ENCODE measurements at places on chromosomes 4 and X. TPM values are rescaled to one million over a fixed set of nuclear protein-coding genes. Genes with fewer than 3 reads are reported as not detected.

GRCh38 chr4:38130884-38131283 is 170.7 kb downstream of the PTTG2 start:
- DNase-seq, result no peak

DNA sequence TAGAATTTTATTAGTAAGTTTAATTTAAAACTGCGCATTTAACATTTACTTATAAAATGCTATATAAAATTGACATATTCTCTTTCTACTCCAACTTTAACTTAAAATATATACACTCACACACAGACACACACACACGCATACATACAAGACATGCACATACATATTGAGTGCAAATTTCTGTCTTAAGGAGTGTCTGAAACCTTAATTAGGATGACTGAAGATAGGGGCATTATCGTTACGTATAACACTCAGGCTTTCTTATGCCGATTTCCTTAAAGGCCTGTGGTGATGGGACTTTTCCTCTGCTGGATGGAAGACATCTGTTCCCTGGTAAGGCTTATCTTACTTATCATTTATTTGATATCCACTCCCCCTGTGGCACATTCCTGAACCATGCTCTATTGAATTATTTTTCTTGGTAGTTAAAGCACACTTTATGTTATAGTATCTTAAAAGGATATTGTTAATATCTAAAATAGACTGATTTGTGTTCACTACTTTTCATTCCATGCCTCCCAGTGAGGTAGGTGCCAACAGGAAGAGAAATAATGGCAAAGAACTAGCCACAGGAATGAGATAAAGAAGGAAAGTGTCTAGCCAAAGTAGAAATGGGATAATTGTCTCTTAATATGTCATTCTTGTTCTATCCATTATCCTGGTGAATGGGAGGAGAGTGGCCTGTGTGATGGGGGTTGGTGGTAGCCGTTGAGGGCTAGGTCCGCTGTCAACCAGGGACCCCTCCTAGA is 92.9 kb upstream of the GPRIN3 start:
- DNase-seq, result no peak

DNA sequence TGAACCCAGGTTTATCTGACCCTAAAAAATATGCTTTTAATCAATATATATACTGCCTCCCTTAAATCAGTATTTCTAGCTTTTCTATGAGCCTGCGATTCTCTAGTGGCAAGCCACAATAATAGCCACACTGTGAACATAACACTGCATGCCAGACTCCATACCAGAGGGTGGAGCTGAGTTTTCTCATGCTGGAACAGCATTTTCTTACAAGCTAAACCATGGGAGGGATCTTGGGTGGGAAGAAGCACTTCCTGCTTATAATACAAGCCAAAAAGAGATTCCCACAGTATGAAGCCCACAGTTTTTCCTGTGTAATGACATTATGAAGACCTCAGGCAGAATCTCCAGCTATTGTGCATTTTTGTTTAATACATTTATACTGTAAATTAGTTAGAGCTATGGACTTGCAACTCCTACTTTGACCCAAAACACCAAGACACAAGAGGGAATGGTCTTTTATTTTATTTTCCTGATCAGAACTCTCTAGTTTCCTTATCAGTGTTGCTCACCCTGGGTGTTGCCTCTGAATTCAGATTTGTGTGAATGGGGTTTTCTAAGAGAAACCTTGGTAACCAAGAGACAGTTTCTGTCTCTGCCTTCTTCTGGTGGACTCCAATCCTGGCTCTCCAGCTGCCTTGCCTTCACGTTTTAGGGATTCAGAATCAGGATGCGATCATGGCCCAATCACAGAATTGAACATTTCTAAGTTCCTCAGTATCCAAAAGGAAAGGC is 74.5 kb upstream of the EOLA2 start:
- no peak for DNase-seq

DNA sequence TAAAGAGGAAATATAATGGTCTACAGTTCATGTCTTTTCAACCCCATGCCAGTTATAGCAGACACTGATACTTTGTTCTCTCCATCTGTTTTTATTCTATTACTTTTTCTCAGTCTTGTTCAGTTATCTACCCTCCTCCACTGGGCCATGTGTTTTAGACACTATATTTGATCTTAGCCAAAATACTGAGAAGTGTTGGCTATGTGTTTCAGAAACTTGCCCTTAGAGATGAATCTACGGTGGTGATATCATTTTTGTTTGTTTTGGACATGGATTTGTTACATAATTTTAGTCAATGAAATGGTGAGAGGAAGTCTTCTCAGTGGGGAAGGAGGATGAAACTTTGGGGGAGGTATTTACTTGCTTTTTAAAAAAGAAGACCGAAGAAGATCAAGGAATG is 211.5 kb upstream of the DDX53 start:
- DNase-seq, result no peak

DNA sequence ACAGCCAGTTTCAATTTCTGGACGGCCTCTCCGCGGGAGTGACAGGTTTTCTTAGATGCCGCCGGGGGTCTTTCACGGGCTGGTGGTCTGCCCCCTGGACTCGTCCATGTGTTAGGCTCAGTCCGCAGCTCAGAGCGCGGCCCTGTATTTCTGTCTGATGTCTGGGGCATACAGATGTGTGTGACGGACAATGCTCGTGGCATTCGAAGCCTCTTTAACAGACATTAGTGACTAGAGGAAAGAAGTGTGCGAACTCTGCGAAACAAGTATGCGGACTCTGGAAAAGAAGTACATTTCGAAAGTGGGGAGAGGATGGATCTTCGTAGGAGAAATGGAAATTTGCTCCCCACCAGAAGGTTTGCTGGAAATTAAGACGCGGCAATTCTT is 793 bp upstream of the DCUN1D4 start:
- no peak for DNase-seq

- DNase-seq, result peak; percentile 67
These were observed 288.8 kb downstream of the GRIA2 start for GRCh38 chr4:157509341-157509740.

DNA sequence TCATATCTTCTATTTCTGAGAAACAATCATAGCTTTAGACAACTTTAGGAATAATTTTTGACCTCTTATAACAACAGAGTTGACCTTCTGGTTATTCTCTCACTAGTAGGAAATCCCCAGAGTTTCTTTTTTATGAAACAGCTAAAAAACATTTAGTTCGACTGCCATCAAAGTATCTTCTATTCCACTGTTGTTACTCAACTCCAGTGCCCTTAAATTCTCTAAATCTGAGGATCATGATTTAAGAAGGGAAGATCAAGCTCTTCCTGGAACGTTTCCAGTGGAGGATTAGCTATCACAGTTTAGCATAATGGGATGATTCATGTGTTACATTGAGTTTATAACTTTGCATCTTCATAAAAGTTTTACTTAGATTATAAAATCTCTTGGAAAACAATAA is 134.9 kb upstream of the VEGFC start:
- DNase-seq, result no peak

- no peak for DNase-seq
These were observed 18.5 kb downstream of the HCCS start for GRCh38 chrX:11129534-11130105.

GABRA4 gene
- total RNA-seq, result not detected

CD38 gene
- 0.16 TPM for total RNA-seq

PABPC1L2B gene
- not detected for total RNA-seq

SLC10A7 gene
- 4.4 TPM for total RNA-seq

LARP1B gene
- 11.7 TPM for total RNA-seq

ERVMER34-1 gene
- 0.19 TPM for total RNA-seq

NDNF gene
- not detected for total RNA-seq

BEX5 gene
- total RNA-seq, result not detected

ZFYVE28 gene
- 2.6 TPM for total RNA-seq

Measured in SK-MEL-5 (cell line).